Right atrium auricular region (tissue), 2 donors: ENCODE measurements at places on chromosomes 5 and 9. TPM values are rescaled to one million over a fixed set of nuclear protein-coding genes. Genes with fewer than 3 reads are reported as not detected.

Gene CTSV
- not detected for total RNA-seq

Gene ATP10B
- total RNA-seq = 0.47 TPM

Gene PCDHA7
- 0.07 TPM for total RNA-seq

Gene SOX30
- not detected for total RNA-seq

Gene SHROOM1
- total RNA-seq = 4.2 TPM

Gene SLC1A1
- total RNA-seq = 2.6 TPM

Gene AOPEP
- 262 TPM for total RNA-seq

Gene AUH
- total RNA-seq = 50.4 TPM

Gene EIF4E1B
- not detected for total RNA-seq

Gene SH3TC2
- 13.1 TPM for total RNA-seq

Gene CDH6
- total RNA-seq = 1.1 TPM

Gene FKBP15
- total RNA-seq = 16.6 TPM

Gene FOXI1
- not detected for total RNA-seq

Gene SPINK13
- total RNA-seq = not detected

DNA sequence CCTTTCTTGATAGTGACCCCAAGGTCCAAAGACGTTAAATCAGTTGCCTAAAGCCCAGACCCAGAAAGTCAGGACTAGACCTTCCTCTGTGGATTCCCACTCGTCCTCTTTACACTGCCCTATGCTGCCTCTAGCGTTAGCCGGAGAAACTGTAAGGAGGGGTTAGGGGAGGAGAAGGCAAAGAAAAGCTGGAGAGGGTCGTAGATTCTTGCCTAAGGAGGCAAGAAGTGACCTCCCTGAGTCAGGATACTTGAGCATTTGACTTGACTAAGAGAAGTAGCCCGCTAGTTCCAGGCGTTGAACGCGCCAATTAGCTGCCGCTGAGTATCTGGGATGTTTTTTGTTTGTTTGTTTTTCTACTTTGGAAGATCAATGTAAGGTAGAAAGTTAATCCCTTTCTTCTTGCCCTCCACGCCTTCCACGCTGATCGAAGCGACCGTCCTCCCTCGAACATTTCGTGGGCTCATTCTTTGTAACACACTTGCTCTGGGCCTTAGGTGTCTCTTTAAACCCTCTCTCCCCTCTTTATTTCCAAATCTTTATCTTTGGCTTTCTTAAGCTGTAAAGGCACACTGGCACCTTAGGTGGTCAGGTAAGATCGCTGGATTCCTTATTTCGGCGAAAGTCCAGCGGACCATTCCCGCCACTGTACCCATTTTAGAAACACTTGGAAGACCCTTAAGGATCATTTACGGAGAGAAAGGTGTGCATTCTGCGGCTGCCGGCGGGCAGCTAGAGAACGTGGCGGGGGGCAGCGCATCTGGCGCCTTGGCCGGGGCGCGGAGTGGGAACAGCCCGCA lies 5.1 kb upstream of the RGMB start:
- H3K36me3 ChIP-seq = no peaks in the 10 kb centered on the region
- peaks cover 32% of the 10 kb centered on the region for H3K4me1 ChIP-seq
- H3K4me3 ChIP-seq = peak overlapping the region; percentile 55

DNA sequence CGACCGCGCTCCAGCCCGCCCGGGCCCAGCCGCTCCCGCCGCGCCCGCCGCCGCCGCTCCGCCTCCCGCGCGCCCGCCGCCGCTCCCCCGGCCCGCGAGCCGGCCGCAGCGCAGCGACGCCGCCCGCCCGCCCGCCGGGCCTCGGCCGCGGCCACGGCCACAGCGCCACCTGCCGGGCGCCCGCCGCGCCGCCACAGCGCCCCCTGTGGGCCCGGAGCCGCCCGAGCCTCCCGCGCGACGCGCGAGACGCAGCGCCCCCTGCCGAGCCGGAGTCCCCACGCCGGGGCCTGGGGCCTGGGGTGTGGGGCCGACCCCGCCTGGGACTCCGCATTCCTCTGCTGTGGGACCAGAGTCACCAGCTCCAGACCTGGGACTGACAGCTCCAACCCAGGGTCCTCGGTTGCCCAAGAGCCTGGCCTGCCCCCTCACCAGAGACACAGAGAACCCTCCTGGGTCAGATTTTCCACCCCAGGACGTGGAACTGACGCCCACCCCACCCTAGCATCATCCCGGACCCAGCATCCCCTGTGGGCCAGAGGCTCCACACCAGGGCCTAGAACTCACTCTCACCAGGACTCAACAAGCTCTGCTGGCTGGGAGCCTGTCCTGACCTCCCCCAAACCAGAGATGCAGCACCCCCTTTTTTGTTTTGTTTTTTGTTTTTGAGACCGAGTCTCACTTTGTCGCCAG lies at the start of gene RAPGEF1:
Gene RAPGEF1, minus strand, starts transcription at position 118 of the 690 bp plus-strand sequence. CDS start 246 bp downstream, outside the sequence.
- no peak for DNase-seq
- H3K27me3 ChIP-seq = no peaks in the 10 kb centered on the region
- H3K27ac ChIP-seq = peak within 1 kb of the TSS; percentile 60
- H3K4me1 ChIP-seq = peaks cover 50% of the 10 kb centered on the region
- peak within 1 kb of the TSS; percentile 55 for H3K4me3 ChIP-seq

GRCh38 chr5:136021016-136021405 lies 7.8 kb upstream of the TGFBI start:
- no peaks in the 10 kb centered on the region for H3K4me1 ChIP-seq
- no peaks in the 10 kb centered on the region for H3K36me3 ChIP-seq
- no peaks in the 10 kb centered on the region for H3K27me3 ChIP-seq
- no peak for DNase-seq
- peak overlapping the region; percentile 24 for H3K27ac ChIP-seq

GRCh38 chr5:100676817-100677631 lies 141.8 kb downstream of the FAM174A start:
- no peaks in the 10 kb centered on the region for H3K4me1 ChIP-seq
- DNase-seq = no peak
- H3K27ac ChIP-seq = no peak overlapping the region
- no peak overlapping the region for H3K4me3 ChIP-seq
- no peaks in the 10 kb centered on the region for H3K36me3 ChIP-seq

GRCh38 chr5:159814805-159815585 lies 101.3 kb upstream of the ADRA1B start:
- H3K4me3 ChIP-seq = no peak overlapping the region
- no peak overlapping the region for H3K27ac ChIP-seq
- H3K36me3 ChIP-seq = no peaks in the 10 kb centered on the region

DNA sequence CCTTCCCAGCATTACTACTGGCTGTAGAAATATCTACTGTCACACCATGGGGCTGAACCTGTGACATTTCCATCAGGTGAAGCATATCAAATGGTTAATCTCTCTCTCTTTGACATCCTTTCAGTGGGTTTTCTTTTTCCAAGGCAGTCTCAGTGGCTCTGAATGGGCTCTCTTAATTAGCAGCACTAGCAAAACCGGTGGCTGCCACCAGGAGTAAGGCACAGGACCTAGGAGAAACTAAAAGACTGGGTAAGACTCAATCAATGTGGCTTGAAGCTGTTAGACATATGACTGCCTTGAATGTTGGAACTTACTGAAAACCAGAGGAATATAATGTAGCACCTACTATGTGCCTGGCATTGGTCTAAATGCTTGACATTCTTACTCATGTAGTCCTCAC lies 445.0 kb upstream of the KIF2A start:
- DNase-seq = no peak
- no peaks in the 10 kb centered on the region for H3K27me3 ChIP-seq
- no peak overlapping the region for H3K27ac ChIP-seq
- no peaks in the 10 kb centered on the region for H3K36me3 ChIP-seq
- H3K4me1 ChIP-seq = no peaks in the 10 kb centered on the region

- H3K36me3 ChIP-seq = no peaks in the 10 kb centered on the region
- DNase-seq = no peak
- no peak overlapping the region for H3K4me3 ChIP-seq
Observed at GRCh38 chr5:140118302-140118936, 4.5 kb downstream of the PURA start.

DNA sequence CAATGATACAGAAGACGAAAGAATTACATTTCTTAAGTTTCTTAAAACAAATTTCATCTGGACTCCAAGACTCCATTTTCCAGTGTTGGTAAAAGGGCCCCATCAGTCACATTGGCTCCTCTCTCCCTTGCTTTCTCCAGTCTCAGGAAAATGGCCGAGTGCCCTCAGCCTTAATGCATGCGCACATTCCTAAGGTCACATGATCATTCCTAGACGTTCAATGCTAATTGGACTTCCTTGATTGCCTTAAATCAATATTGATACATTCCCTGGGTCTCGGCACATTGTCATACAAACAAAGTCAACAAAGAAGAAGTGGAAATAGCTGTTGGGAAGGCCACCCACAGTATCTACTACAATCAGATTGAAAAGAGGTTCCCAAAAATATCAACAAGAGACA lies 413.6 kb upstream of the GRAMD2B start:
- DNase-seq = no peak
- no peak overlapping the region for H3K27ac ChIP-seq
- H3K36me3 ChIP-seq = no peaks in the 10 kb centered on the region
- no peaks in the 10 kb centered on the region for H3K27me3 ChIP-seq
- no peaks in the 10 kb centered on the region for H3K4me1 ChIP-seq

DNA sequence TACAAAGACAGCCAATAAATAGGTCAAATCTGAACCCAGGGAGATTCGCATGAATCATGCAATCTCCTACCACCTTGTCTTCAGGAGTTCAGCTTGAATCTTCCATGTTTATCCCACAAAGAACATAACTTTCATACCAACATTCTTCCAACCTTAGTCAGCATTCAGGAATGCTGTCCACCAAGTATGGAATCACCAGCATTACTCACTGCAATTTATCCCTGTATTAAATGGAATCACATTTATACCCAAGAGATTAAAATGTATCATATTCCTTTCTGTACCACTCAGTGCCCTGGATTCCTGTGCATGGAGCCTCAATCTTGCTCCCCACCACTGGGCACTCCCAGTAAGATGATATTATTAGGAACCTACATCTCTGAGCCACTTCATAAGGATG lies 162.6 kb downstream of the GLIS3 start:
- no peaks in the 10 kb centered on the region for H3K36me3 ChIP-seq
- H3K27ac ChIP-seq = no peak overlapping the region
- no peak overlapping the region for H3K4me3 ChIP-seq
- no peak for DNase-seq

DNA sequence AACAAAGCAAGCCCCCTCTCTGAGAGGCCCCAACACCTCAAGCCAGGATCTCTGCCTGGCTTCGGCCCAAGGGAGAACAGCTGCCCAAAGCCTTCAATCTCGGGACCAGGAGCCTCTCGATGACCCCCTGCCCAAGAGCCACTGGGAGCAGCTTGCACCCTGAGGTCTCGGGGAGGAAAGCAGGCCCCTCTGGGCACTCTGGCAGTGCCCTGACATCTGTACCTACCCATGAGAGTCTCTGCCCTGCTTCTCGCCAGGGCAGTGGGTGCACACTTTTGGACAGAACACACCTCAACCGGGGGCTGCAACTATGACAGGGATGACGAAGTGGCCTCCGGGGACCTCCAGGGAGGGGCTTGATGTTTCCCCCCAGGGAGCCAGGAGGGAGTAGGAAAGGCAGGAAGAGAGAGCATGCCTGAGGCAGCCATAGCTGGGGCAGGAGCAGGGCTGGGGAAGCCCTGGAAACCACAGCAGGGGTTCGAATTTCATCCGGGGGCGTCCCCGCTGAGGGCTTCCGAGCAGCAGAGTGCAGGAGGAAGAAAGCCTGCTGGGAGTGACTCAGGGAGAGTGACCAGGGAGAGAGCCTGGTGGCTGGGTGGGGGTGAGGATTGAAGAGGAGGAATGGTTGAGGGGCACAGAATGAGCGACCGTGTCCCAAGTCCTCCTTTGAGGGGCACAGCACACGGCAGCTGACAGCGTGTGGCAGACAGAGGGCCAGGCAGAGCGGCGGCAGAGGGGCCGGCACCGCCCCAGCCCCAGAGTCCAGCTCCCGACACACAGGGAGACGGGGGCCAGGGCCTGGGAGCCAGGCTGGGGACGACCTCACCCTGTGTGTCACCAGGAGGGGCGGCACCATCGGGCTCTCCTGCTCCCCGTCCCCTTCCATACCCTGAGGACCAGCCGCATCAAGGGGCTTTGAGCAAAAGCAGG lies 1.8 kb downstream of the LPCAT1 start:
- peaks cover 7% of the 10 kb centered on the region for H3K36me3 ChIP-seq
- H3K27me3 ChIP-seq = no peaks in the 10 kb centered on the region
- no peak overlapping the region for H3K27ac ChIP-seq
- DNase-seq = peak; percentile 59
- H3K4me3 ChIP-seq = peak overlapping the region; percentile 80

- H3K4me1 ChIP-seq = no peaks in the 10 kb centered on the region
- no peaks in the 10 kb centered on the region for H3K36me3 ChIP-seq
- no peak overlapping the region for H3K4me3 ChIP-seq
- no peak overlapping the region for H3K27ac ChIP-seq
- DNase-seq = no peak
Observed at GRCh38 chr5:33257807-33258429, 182.8 kb upstream of the TARS1 start.

DNA sequence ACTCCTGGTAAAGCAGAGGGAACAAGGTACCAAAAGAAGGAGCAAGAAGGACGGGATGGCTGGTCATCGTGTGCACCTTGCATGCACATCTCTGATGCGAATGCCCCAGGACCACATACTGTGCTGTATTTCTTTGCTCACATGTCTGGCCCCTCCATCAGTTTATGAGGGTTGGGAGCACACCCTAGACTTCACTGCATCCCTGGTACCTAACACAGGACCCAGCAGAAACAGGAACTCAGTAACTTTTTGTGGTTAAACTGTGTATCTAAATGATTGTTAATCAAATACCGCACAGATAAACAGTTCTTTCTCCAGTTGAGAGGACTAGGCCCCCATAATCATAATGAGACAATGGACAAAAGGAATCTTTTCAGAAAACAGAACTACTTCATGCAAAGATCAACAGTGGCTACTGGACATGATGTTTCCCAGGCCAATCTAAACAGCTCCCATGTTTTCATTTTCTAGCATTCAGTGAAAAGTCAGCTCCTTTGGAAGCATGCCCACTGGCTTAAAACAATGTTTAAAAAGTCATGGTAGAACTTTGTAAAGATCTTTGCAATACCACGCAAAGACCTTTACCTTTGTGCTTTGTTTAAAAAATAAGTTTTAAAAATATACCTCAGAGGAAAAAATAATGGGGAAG lies 55.5 kb upstream of the IFNK start:
- H3K4me3 ChIP-seq = no peak overlapping the region
- DNase-seq = no peak
- no peak overlapping the region for H3K27ac ChIP-seq

GRCh38 chr5:5881294-5881693 lies 458.8 kb downstream of the ICE1 start:
- H3K27ac ChIP-seq = no peak overlapping the region
- H3K36me3 ChIP-seq = no peaks in the 10 kb centered on the region
- H3K4me3 ChIP-seq = no peak overlapping the region
- no peaks in the 10 kb centered on the region for H3K27me3 ChIP-seq
- no peaks in the 10 kb centered on the region for H3K4me1 ChIP-seq

GRCh38 chr5:154573011-154573410 lies 95.0 kb upstream of the HAND1 start:
- H3K27me3 ChIP-seq = no peaks in the 10 kb centered on the region
- no peak overlapping the region for H3K4me3 ChIP-seq
- no peaks in the 10 kb centered on the region for H3K4me1 ChIP-seq
- no peak overlapping the region for H3K27ac ChIP-seq

- no peak overlapping the region for H3K27ac ChIP-seq
- no peaks in the 10 kb centered on the region for H3K27me3 ChIP-seq
- no peak overlapping the region for H3K4me3 ChIP-seq
- H3K36me3 ChIP-seq = no peaks in the 10 kb centered on the region
- no peak for DNase-seq
Observed at GRCh38 chr5:135064235-135064570, 30.2 kb upstream of the PITX1 start.
